KG1 (cell line): ENCODE measurements at places on chromosomes 2 and 18.

DNA sequence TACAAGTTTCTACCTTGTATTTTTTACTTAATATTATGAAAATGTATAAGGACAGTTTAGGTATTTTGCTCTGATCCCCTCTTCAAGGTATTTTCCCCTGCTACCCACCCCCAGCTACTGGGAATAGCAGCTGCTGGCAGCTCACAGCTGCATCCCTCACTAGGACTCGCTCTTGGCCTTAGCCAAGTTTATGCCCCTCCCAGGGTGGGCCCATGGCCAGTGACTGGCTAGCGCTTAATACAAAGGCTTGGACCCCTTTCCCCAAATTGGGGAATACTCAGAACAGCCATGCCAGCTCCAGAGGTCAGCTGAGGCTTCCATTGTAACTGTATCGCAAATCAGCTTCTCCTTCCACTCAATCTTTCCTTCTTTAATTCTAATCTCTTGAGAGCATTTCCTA, 131.3 kb downstream of the GFPT1 start:
- DNase-seq = no peak

- no peak for DNase-seq
These were observed 23.1 kb upstream of the TXNDC2 start for GRCh38 chr18:9862686-9863085.

DNA sequence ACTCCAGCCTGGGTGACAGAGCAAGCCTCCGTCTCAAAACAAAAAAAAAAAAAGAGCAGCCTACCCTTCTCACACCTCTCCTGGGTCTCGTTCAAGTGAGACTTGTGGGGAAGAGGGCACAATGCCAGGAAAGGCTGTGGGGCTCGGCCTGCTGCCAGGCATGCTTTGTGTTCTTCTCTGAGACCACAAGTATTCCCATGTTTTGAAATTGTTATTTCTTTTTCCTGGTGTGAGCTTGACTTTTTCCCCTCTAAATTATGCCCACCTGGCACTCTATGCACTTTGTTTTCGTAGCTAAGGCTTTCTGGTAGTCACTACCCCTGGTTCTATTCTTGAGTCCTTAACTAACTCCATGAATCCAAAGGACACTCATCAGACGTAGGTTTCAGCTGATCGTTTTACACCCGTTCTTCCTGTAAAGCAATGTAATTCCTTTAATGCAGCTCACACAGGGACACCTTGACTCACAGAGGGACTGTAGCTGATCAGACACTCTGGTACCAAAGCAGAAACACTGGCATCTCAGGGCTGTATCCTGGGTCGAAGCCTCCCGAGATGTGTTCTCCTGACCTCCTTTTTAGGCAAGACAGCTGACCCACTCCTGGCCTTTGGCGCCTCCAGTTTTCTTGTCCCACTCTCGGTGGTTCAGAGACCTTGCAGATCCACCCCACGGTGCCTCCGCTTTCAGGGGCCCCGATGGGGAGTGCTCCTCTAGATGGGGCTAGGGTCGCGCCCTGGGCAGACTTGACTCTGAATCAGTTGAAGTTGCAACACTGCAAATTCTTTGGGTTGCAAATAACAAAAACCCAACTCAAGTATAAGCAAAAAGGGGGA, 193.3 kb upstream of the AGAP1 start:
- no peak for DNase-seq

DNA sequence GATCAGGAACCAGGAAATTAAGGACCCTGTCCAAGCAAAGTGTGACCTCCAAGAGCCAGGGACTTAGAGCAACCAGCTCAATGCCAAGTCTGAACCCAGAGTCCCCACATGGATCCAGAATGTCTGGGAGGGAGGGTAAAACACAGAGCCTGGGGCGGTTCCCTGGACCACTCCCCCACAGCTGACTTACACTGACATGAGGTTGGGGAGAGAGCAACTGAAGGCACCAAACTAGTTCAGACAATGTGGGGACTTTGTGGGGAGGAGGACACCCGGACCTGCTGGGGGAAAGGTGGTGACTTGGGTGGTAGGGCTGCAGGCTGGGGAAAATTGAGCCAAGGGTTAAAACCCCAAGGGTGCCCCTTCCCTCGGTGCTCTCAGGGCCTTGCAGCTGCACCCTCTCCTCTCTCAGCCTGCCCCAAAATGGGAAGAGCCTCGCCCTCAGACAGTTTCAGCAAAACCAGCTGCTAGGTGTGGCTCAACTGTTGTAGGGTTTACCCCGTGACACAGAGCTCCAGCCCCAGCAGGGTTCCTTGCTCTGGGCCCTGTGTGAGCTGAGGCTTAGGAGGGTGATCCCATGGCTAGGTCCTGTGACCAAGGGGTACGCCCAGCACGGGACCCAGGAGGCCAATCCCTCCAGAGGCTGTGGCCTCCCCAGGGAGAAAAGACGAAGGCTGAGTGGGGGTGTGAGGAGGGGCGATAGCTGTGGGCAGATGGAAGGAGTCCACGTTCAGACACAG, 28.6 kb downstream of the MARCO start:
- DNase-seq = no peak

- no peak for DNase-seq
These were observed 529.1 kb upstream of the HNMT start for GRCh38 chr2:137435162-137435561.
